Frontal cortex (tissue), 4 donors: ENCODE measurements at places on chromosomes 2 and 18. TPM values are rescaled to one million over a fixed set of nuclear protein-coding genes. Genes with fewer than 3 reads are reported as not detected.
A peak's percentile ranks its signal among the peaks of the same experiment; 100 is the strongest.

GRCh38 chr2:229780856-229781773 lies 66.8 kb upstream of the DNER start:
- DNase-seq: peak; percentile 19

GRCh38 chr2:210460322-210461227 lies 16.0 kb downstream of the LANCL1 start:
- DNase-seq: no peak

DNA sequence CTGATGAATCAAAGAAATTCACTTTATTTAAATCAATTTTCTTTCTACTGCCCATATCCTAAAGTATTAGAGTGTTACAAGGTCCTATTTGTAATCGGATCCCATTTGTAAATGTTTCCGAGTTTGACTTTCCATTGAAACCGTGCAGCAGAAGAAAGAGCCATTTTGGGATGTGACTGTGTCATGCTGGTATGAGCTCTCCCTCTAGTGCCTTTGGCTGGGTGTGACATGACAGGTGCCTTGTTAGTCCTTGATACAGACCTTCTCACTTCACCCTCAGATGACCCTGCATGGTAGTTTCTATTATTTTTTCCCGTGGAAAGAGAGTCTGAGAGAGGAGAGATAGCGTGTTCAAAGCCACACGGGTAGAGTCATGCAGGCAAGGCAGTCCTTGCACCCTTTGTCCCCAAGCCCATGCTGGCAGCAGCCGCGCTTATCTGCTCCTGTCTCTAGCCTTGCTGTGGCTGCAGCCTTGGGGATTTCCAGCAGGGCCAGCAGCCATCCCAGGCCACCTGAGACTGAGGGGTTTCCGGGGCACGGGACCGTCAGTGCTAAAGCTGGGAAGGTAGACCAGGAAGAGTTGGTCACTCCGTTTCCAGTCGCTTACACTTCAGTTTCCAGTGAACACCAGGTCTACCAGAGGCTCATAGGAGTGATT lies 21.4 kb downstream of the CHMP1B start:
- peak; percentile 44 for DNase-seq

The C2orf80 gene
- total RNA-seq: 38.3 TPM

DNA sequence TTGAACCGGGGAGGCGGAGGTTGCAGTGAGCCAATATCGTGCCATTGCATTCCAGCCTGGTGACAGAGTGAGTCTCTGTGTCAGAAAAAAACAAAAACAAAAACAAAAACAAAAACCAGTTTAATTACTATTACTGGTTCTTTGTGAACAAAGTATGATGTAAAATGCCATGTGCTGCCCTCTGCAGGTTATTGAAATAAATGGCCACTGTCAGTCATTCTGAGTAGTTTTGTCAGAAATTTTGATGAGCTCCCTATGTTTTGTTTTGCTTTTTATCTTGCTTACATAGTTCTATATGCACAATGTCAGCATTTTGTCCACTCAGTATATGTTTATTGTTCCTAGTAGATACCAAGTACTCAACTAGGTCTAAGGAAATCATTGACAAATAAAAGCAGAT lies 423.6 kb upstream of the CHST9 start:
- no peak for DNase-seq

DNA sequence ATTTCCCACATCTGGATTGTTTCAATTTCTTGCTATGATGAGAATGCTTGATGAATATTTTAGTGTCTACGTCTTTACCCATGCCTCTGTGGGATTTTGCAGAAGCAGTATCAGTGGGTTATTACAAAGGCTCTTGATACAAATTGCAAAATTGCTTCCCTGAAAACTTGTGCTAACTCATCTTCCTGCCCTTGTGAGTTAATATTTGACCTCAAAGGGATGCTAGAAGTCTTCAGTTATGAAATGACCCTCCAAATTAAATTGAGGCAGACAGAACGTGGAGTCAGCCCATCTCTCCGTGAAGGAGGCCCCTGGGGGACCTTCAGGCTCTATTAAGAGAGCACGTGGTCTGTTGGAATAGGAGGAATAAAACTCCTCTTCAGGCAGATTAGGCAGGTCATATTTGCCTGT lies 239.2 kb upstream of the HS6ST1 start:
- no peak for DNase-seq

DNA sequence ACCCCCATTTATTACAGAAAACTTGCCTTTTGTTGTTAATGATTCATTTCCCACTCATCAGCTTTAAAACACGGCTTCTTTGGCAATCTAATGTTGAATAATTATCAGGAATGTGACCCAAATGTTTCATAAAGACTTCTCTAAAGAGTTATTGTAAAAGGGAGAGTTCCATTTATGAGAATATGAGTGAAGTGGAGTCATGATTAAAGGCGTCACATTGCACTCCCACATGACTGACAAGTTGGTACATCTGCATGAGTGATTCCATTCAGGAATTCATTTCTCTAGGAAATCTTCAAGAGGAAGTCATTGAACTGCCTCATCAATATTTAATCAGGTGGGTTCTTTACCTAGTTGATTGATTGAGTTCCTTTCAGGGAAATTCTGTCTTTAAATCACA lies 184.8 kb downstream of the LNPK start:
- no peak for DNase-seq

DNA sequence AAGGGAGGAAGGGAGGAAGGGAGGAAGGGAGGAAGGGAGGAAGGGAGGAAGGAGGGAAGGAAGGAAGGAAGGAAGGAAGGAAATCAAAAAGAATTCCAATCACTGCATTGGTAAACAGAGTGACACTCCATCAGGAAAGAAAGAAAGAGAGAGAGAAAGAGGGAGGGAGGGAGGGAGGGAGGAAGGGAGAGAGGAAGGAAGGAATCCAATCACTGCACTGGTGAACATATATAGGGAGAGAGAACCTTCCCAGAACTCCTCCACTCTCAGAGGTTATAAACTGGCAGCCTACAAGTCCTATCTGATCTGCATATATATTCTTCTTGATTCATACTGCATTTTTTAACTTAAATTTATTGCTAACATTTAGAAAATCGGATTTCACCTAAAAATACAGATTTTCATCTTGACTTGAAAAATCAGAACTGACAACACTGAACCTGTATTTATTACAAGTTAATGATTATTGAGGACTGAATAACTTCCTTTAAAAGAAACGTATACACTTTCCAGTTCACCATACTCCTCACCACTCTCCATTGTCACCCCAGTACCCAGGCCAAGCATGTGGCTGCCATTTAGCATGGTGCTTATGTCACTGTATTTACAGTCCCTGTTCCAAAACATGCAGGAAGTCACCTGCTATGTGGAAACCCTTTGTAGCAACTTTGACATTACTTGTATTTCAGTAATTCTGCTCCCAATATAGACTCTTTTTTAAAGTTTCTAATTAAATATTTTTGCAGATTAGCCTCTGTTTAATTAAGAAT lies 83.5 kb downstream of the ANTXR1 start:
- no peak for DNase-seq

- no peak for DNase-seq
Measured at GRCh38 chr2:135072125-135072997, 20.3 kb downstream of the RAB3GAP1 start.

- no peak for DNase-seq
Measured at GRCh38 chr2:236158969-236159777, 9.0 kb downstream of the GBX2 start.

DNA sequence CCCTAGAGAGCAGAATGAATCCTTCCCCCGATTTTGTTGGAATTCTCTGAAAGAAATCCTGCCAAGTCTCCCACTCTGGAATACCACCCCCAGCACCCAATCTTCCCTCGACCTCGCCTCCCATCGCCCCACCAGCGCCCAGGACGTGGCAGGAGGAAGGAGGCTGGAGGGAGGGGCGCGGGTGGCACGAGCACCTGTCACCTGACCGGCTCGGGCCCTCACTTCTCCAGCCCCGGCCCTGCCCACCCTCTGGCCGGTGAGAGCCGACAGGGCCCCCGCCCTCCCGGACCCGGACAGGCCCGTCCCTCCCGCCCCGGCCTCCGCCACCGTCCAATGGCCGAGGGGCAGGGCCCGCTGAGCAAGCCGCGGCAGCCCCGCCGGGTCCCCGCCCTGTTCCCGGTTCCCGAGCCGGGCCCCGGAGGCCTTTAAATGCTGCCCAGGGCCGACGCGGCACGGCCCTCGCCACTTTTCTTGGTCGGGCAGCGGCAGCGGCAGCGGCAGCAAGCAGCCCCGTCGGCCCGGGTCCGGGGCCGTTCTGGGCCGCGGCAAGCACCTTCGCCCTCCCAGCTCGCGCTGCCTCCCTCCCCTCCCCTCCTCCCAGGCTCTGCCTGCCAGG lies at the start of gene LGALSL:
LGALSL (plus strand) TSS at position 393 of the 616 bp plus-strand sequence. CDS start 384 bp downstream, outside the sequence.
- DNase-seq: peak; percentile 72

DNA sequence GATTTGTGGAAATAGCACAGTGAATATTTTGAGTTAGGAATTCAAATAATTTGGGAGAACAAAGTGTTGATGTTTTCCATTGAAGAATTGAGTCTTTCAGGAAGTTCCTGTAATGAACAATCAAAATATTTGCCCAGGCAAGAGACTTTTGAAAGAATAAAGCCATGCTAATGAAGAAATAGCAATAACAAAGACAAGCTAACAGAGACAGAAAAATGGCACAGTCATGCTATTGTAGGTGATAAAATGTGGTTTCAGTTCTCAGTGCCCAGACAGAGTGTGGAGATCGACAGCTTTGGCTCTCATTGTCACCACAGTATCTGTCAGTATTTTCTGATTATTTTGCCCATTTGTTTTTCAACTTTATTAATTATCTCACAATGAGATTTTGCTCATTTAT lies 490.8 kb upstream of the PIK3C3 start:
- DNase-seq: no peak

DNA sequence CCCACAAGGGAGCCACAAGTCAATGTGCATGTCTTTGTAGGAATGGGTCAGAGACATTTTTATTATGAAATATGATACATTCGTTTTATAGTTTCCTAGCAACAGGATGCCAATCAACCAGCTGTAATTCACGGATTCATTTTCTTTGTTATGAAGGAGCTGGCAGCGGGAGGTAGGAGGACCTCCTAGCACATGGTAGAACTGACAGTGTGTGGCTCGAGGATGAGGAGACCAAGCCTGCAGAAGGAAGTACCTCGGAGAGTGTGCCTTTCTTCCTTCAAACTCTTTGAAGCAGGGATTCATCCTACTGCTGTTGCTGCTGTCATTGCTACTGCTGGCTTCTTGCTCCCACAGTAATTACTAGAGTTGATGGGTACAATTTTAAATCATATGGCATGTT lies 504.8 kb upstream of the KLHL29 start:
- DNase-seq: no peak

The GRP gene
- total RNA-seq: 22.8 TPM

- no peak for DNase-seq
Measured at GRCh38 chr18:37426586-37426985, 139.0 kb downstream of the CELF4 start.
